ENCODE measurements at places on chromosomes 13 and 19.

- DNase-seq = peak; percentile 83
These were observed 152.7 kb upstream of the SERP2 start for GRCh38 chr13:44220948-44221347.

DNA sequence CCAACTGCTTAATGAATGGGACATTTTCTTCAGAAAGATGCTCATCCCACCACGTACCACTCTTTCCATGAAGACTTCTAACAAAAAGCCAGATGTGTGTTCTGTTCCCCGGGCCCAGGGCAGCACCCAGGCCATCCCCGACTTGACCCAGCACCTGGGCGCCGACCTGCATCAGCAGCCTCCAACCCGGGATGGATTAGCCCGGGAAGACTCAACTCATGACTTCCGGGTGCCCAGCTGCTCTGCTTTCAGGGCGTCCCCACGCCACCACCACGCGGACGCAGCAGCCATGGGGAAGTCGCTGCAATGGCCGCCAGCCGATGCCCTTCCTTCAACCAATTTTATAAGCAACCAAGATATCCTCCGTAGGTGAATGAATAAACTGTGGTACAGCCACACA lies 123.8 kb upstream of the TUBA3C start:
- DNase-seq = no peak

DNA sequence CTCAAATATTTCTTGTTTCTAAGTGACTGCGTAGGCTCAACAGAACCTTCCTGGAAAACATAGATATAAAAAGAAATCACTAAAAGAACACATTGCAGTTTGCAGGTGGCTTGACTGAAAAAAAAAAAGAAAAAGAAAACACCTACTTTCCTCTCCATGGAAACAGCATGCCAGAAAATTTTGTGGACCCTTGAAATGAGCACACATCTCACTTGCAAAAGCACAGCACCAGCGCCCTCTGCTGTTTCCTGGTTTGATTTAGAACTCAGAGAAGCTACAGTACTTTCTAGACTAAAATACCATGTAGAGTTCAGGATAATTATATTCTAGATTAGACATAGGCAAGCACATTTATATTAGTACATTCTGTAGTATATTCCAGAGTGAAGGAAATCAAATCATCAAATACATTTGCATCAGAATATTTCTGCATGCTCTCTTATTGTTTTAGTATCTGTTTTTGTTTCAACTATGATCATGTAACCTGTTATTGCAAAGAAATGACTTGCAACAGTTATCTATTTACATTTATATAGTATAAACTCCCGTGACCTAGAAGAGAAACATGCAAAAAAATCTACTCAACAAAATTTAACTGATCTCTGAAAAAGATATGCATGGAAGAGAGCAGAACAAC lies 22.3 kb upstream of the XPO4 start:
- peak; percentile 95 for DNase-seq

GRCh38 chr13:98500963-98501421 lies 75.9 kb downstream of the STK24 start:
- no peak for DNase-seq

GRCh38 chr13:66362485-66362884 lies 867.7 kb downstream of the PCDH9 start:
- no peak for DNase-seq

DNA sequence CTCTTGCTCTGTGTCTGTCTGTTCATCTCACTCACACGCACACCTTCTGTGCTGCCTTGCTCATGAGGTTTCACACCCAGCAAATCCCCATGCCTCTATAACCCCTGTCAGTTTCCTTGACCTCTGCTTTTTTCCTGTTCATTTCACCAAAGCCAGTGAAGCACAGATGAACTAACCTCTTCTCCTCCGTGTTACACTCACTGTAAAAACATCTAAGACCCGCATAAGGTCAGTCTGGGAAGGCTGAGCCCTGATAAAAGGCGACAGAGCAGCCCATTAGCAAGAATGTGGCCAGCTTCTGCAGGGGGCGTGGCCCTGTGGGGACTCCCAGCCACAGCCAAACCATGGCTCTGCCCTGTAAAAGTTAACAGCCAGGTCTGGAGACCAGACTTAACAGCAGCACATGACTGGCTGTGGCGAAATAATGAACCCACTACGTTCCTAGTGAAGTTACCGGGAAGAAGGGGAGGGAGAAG lies 42.8 kb upstream of the NPAS1 start:
- DNase-seq = peak; percentile 72

GRCh38 chr19:1045247-1045603 lies 5.3 kb downstream of the ABCA7 start:
- no peak for DNase-seq

- no peak for DNase-seq
These were observed 1.2 kb downstream of the LACC1 start for GRCh38 chr13:43880926-43881325.

- peak; percentile 10 for DNase-seq
These were observed 166.3 kb upstream of the ARGLU1 start for GRCh38 chr13:106734198-106734597.

DNA sequence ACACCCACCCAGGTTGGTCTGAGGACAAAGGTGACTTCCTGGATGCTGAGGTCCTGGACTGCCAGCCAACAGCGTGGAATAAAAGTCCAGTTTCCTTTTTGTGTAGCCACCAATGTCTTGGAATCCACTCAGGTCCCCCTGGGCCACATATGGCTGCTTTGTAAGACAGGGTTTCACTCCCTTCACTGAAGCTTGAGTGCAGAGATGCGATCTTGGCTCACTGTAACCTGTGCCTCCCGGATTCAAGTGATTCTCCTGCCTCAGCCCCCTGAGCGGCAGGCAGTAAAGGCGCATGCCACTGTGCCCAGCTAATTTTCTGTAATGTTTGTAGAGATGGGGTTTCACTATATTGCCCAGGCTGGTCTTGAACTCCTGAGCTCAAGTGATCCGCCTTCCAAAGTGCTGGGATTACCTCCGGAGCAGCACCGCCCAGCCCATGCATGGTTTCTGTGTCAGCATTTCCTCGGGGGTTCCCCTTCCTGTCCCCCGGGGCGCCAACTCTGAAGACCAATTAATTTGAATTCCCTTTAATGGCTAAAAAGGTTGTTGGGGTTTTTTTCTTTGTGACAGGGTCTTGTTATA lies 17.5 kb downstream of the KANK2 start:
- DNase-seq = no peak

DNA sequence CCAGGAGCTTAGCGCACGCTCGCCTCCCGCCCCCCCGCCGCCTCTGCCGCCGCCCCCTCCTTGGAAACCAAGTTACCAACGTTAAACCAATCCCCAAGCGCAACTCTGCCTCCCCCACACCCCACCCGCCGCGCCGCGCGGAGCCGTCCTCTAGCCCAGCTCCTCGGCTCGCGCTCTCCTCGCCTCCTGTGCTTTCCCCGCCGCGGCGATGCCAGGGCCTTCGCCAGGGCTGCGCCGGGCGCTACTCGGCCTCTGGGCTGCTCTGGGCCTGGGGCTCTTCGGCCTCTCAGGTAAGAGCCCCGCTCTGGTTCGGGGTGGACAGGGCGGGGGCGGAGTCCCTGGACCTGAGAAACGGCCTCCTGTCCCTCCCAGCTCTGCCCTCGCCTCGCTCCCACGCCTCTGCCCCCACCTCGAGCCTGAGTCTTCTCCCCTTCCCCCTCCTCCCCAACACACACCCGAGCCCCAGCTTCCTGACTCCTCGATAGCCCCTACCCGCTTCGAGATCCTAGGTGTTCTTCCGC lies at the start of gene ICAM5:
TSS of gene ICAM5 (plus strand) at position 117 of the 521 bp plus-strand sequence. CDS start at position 209, 92 bp downstream.
- DNase-seq = no peak

- DNase-seq = peak; percentile 20
These were observed 59.3 kb upstream of the ABCC4 start for GRCh38 chr13:95360464-95361097.

- no peak for DNase-seq
These were observed 48.8 kb upstream of the NPAS1 start for GRCh38 chr19:46970815-46971214.

- DNase-seq = no peak
These were observed 9.9 kb upstream of the ZNF14 start for GRCh38 chr19:19742773-19743172.

DNA sequence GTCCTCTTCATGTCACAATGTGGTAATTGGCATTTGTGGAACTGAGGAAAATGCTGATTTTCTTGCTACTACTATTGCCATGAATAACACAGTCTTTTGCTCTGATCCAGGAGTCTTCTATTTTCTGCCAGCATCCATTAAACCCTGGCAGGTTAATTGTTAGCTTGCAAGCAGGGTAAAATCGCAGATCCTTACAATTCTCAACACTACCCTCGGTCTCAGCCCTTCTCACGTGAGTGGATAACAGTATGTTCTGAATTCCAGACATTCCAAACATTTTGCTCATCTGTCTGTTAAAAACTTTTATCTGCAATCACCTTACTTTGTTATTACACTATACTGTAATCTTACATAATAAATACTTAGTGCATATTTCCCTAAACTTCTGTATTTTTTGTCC lies 251.3 kb upstream of the ATXN8OS start:
- no peak for DNase-seq

DNA sequence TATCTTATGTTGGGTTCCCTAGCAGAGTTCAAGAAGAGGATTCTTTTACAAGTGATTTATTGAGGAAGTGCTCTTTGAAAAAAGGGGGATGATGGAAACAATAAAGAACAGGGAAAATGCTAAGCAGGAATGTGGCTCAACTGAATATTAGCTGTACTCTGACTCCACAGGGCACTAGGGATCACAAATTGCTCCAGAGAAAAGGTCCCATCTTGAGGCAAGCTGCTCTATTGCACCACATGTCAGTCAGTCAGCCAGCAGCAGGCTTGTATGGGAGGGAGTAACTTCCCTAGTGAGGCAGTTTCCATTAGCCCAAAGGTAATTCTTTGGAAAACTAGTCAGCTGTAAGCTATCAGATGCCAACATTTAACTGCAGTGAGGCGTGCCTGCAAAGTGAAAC lies 73.3 kb upstream of the FNDC3A start:
- peak; percentile 21 for DNase-seq

DNA sequence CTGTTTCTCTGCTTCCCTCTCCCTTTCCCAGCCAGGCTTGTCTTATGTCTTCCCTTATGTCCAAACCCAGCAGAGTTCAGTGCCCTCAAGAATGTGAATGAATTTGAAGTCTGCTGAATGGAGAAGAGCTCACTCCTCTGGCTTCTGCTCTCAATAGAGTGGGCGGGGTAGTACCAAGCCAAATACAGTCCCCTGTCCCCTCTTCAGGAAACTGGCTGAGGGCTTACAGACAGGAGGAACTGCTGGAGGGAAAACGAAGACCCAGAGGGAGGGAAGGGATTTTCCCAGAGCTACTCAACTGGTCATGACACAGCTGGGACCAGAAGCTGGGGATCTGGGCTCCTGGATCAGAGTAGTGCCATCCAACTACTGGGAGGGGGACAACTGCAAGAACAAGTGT lies 32.9 kb upstream of the POU2F2 start:
- no peak for DNase-seq

DNA sequence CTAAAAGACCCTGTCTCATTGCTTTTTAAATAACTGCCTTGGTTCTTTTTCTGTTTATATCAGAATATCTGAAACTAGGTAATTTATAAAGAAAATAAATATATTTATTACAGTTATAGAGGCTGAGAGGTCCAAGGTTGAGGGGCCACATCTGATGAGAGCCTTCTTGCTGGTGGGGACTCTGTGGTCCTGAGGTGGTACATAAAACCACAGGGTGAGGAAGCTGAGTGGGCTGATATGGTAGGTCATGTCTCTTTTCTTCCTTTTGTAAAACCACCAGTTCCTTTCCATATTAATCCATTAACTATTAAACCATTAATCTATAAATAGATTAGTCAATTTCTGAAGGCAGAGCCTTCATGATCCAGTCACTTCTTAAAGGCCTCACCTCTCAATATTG lies 109.5 kb upstream of the SPRY2 start:
- DNase-seq = no peak

GRCh38 chr13:75830842-75831241 lies 194.7 kb downstream of the LMO7 start:
- DNase-seq = no peak

DNA sequence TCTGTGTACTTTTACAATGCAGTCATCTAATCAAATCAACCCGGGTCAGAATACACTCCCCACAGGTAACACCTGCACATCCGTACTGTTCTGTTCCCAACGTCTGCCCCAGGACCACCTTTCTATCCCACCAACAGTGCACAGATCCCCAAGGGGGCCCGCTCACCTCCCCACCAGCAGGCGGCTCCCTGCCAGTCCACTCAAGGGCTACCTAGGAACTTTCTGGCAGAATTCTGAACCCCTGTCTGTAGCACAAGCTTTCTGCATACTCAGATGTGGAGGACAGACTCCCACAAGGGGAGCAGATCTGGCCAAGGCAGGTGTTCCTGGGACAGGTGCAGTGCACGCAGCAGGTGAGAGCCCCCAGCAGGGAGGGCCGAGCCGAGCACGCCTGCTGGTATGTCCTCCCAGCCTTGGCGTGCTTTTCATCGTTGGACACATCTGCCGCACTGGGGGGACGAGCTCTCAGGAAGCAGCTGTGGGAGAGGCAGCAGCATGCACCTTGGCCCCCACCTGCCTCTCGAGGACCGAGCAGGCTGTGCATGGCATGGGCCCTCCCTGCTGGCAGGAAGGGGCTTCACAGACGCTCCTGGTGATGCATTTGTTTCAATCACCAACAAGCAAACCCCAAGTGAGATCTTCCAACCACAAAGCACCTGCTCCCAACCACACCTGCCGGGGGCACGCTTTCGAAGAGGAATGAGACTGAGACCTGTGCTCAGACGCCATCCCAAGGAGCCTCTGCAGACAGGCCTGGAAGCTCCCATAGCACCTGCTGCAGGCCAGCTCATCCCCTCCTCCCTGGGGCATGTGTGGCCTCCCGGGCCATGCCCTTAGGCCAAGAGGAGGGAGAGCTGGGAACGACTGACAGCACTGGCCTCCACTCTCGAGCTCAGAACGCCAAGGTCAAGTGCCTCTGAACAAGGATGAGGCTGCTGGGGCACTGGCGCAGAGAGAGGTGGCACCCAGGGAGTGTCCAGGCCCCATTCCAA lies 35.9 kb downstream of the RAB20 start:
- no peak for DNase-seq

- peak; percentile 1 for DNase-seq
These were observed 110.3 kb upstream of the ABCC4 start for GRCh38 chr13:95411428-95412040.

- no peak for DNase-seq
These were observed 41.9 kb upstream of the POU2F2 start for GRCh38 chr19:42174188-42174587.

DNA sequence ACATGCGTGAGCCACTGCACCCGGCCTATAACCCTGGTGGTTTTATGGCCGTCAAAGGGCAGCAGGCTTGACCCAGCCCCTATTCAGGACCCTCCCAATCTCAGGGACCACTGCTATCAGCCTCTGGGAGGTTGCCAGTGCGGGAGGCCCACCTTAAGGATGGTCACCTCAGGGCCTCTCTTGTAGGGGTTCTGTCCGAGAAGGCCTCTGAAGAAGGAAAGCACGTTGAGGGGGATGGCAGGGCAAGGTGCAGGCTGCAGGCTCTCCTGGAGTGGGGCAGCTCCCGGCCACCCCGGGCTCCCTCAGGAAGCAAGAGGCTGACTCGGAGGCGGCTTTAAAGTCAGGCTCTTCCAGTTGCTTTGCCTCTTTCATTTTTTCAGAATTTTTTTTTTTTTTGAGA lies 6.0 kb upstream of the GRTP1 start:
- no peak for DNase-seq

GRCh38 chr13:26914624-26915023 lies 154.0 kb upstream of the GPR12 start:
- DNase-seq = peak; percentile 42

Measured in eye (tissue), 1 donor.